Thyroid gland (tissue), 4 donors: ENCODE measurements at places on chromosomes 1 and 21. TPM values are rescaled to one million over a fixed set of nuclear protein-coding genes. Genes with fewer than 3 reads are reported as not detected.
A peak's percentile ranks its signal among the peaks of the same experiment; 100 is the strongest.

FAM151A gene
- total RNA-seq, result not detected

- DNase-seq, result peak; percentile 46
- H3K4me3 ChIP-seq, result no peak overlapping the region
- no peaks in the 10 kb centered on the region for H3K27me3 ChIP-seq
Observed at GRCh38 chr1:236141447-236142252, 689 bp upstream of the GPR137B start.

TMPRSS3 gene
- total RNA-seq, result 5.8 TPM

DNA sequence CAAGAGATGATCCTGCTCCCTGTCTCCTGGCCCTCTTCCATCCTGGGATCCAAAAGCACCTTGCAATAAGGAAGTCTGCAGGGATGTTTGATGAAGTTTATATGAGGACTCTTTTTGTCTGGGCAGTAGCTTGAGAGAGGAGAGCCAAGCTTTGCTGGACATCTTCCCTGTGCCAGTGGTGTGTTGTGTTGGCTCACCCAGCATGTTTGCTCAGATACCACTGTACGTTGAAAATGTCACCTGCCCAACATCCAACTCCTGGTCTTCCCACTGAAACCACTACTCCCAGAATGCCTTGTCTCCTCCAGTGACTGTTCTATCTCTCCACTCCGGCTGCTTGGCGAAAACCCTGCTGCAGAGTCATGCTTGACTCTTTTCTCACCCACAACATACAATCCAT is 12.8 kb downstream of the CDK18 start:
- peaks cover 24% of the 10 kb centered on the region for H3K4me1 ChIP-seq
- no peaks in the 10 kb centered on the region for H3K27me3 ChIP-seq
- DNase-seq, result no peak
